Fibroblast of mammary gland (primary cell): ENCODE measurements at places on chromosomes 5 and 9.

DNA sequence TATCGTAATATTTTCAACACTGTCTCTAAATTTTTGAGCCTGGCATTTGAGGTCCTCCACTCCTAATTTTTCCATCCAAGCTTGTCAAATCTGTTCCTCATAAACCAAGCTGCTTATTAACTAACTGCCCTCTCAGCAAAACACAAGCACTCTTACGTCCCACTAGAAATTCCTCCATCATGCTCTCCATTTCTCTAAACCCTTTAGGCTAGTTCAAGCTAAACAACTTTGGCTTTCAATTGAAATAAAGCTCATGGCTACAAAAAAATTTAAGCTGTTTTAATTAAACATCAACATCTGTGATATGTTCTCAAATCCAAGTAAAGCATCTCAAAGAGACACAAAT lies 45.7 kb downstream of the RNF145 start:
- peak; percentile 32 for DNase-seq

DNA sequence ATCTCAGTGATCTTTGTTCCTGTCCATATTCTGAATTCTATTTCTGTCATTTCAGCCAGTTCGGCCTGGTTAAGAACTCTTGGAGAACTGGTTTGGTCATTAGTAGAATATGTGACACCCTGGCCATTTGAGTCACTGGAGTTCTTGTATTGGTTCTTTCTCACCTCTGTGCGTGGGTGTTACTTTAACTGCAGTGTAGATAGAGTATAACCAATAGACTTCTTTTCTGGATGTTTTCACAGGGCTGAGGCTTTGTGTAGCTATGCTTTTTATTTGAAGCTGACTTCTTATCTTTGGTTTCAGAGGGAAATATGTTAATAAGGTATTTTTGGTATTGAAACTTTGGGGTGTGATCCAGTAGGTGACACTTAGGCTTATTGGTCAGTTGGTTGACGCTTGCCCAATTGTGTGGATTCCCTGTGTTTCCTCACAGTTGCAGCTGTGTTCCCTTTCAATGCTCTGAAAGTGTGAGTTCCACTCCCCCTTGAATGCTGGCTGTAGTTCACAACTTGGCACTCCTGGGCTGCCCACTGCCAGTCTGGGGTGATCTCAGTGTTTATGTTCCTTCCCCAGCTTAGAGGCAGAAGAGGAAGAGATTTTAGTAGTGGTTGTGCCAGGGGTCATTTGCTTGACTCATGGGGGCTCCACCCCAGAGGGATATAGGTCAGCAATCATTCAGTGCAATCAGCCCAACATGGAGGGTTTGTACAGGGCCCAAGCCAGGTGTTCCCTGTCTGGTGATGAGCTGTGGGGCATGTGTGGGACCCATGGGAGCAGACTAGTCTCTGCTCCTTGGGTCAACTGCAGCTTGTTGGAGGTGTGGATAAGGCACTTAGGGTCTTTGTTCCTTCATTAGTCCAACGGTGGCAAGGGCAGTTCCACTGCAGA lies 34.9 kb upstream of the TEK start:
- no peak for DNase-seq

- no peak for DNase-seq
Measured at GRCh38 chr5:10662661-10663488, 98.2 kb downstream of the DAP start.

DNA sequence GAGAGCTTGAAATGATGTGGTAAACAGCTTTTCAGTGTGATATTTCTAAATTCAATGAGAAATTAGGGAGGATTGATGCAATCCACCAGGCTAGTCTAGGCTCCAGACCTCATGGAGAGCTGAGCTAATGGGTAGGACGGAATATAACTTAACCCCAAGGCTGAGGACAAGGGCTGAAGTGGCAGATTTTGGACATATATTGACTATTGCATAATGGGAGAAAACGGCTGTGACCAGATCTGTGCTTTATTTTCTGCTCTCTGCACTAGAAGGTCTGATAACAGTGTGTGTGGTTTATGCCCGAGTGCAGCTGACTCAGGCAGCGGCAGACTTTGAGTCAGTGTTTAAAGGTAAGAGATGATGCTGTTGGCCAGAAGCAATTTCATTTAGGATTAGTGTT lies 70.6 kb downstream of the ACTBL2 start:
- DNase-seq: peak; percentile 88

DNA sequence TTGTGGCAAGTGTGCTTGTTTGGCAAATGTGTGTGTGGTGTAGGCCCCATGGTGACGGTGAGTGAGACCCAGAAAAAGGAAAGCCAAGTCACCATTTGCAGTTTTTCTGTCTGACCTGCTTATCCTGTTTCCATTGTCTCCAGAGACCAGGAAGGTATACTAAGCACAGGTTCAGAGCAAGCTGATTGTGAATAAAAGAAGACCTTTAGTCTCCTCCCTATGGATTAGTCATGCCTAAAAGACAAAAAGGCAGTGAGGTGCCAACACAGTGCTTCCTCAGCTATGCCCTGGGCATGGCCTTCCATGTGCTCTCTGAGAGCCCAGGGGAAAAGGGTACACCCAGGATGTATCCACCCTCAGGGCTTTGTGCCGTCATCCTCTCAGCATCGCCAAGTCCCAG lies 49.2 kb upstream of the SHOC1 start:
- no peak for DNase-seq

- DNase-seq: no peak
Measured at GRCh38 chr5:67166460-67167285, 29.9 kb downstream of the CD180 start.

- no peak for DNase-seq
Measured at GRCh38 chr5:121108725-121109124, 644.6 kb downstream of the PRR16 start.
